ENCODE measurements at places on chromosomes 5 and 9. TPM values are rescaled to one million over a fixed set of nuclear protein-coding genes. Genes with fewer than 3 reads are reported as not detected.

GRCh38 chr5:103256178-103256577 is 2.4 kb upstream of the MACIR start:
- no peaks in the 10 kb centered on the region for H3K27me3 ChIP-seq
- H3K36me3 ChIP-seq = no peaks in the 10 kb centered on the region
- peaks cover 6% of the 10 kb centered on the region for H3K4me1 ChIP-seq
- no peak overlapping the region for H3K27ac ChIP-seq

GFPT2 gene
- 3.6 TPM for total RNA-seq

LRRC70 gene
- total RNA-seq = 0.43 TPM

GRCh38 chr5:10672146-10673016 is 88.7 kb downstream of the DAP start:
- H3K4me1 ChIP-seq = no peaks in the 10 kb centered on the region
- no peak overlapping the region for H3K27ac ChIP-seq
- H3K27me3 ChIP-seq = no peaks in the 10 kb centered on the region

DNA sequence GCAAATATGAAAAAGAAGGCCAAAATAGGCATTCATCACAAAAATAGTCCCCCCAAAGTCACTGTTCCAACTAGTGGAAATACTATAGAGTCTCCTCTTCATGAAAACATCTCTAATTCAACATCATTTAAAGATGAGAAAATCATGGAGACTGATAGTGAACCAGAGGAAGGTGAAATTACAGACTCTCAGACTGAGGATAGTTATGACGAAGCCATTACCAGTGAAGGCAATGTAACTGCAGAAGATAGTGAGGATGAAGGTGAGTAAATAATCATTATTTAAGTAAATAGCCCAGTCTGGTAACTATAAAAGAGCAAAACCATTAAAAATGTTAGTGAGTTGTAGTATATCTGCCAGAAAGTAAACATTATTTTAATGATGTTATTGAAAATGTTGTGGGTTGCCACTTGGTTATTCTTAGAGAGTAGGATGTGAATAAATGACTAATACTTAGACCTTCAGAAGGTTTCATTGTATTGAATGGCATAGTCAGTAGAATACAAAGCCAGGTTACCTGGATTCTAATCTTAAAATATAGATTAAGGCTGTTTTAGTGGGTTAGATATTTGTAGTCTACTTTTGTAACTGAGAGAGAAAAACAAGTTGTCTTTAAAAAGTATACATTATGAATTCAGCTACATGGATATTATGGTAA is 16.3 kb downstream of the AGGF1 start:
- no peak for DNase-seq
- no peak overlapping the region for H3K4me3 ChIP-seq
- H3K27me3 ChIP-seq = no peaks in the 10 kb centered on the region
- H3K27ac ChIP-seq = no peak overlapping the region
- H3K36me3 ChIP-seq = peaks cover 32% of the 10 kb centered on the region

DNA sequence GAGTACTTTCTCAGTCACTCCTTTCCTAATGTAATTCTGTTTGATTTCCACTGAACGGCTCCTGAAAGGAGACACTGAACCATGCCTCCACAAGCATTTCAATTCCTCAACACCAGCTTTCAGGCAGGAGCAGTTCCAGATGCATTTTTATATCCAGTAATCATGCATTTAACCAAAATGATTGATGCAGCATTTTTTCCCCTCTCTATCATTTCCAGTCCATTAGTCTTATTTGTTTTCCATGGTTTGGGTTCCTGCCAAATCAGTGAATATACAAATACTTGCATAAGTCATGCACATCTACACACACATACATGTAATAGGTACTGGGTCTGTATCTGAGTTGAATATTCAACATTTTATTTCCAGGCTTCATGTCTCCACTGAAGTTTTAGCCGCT is 122.7 kb downstream of the GRIA1 start:
- no peaks in the 10 kb centered on the region for H3K27me3 ChIP-seq
- H3K4me1 ChIP-seq = no peaks in the 10 kb centered on the region
- H3K36me3 ChIP-seq = no peaks in the 10 kb centered on the region
- no peak overlapping the region for H3K27ac ChIP-seq

- peak overlapping the region; percentile 80 for H3K27ac ChIP-seq
- H3K36me3 ChIP-seq = no peaks in the 10 kb centered on the region
- H3K4me3 ChIP-seq = no peak overlapping the region
- no peak for DNase-seq
- no peaks in the 10 kb centered on the region for H3K27me3 ChIP-seq
Observed at GRCh38 chr5:133467826-133468463, 144.4 kb downstream of the FSTL4 start.
